ENCODE measurements at places on chromosomes 2 and 18. TPM values are rescaled to one million over a fixed set of nuclear protein-coding genes. Genes with fewer than 3 reads are reported as not detected.

GRCh38 chr2:23385351-23385747 is 370 bp downstream of the KLHL29 start:
- no peak for DNase-seq

- no peak for DNase-seq
Measured at GRCh38 chr2:11140492-11140891, 14.8 kb upstream of the SLC66A3 start.

DNA sequence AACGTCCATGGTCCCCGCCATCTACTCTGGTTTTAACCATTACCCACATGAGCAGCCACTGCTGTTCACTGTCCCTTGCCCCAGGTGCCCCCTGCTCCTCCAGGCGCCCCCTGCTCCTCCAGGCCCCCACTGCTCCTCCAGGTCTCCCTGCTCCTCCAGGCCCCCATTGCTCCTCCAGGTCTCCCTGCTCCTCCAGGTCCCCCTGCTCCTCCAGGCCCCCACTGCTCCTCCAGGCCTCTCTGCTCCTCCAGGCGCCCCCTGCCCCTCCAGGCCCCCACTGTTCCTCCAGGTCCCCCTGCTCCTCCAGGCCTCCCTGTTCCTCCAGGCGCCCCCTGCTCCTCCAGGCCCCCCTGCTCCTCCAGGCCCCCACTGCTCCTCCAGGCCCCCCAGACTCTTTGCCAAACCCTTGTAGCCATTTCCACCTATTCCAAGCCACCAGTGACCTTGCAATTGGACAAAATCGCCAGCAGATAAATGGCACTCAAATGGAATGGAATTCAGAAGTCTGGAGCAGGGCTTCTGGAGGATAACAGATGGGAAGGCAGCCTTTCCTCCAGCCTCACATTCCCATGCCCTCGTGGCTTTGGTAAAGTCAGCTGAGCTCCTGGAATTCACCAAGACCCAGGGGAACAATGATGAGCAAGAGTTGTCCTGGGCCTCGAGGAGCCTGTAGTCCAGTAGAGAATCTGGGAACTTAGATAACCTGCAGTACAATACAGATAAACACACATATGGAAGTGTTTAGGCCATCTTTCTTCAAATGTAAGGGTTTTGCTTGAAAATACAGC is 13.3 kb upstream of the RPL31 start:
- no peak for DNase-seq

GRCh38 chr2:101864426-101864825 is 127.3 kb upstream of the IL1R2 start:
- DNase-seq: no peak

CXCR1 gene
- 4.4 TPM for total RNA-seq

- no peak for DNase-seq
Measured at GRCh38 chr2:181483211-181483610, 26.0 kb downstream of the ITGA4 start.

RAB17 gene
- 6.4 TPM for total RNA-seq

PTCD3 gene
- total RNA-seq: 70.7 TPM

FARSB gene
- 11.1 TPM for total RNA-seq

DNA sequence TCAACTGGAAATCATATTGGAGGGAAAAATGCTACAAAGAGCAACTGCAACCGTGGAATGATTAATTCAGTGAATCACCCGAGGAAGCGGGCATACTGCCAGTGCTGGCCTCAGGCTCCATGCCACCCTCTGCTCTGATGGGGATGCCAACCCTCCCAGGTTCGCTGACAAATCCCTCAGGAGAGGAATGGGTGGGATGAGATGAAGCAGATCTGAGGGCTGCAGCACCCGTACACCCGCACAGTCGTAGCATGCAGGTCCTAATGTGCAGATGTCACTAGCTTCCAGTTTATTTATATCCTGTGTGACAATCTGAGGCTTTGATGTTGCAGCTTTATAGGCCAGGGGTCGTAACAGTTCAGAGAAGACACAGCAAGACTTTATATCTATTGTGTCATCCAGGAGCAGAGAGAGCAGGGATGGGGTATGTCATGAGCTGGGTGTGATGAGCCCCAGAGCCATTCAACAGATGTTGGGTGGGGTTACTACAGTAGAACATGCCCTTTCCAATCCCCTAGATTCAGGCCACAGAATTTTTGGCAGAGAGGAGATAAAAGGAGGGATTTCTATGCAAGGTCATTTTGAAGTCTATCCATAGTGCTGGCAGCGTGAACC is 44.6 kb downstream of the DPP4 start:
- DNase-seq: no peak

GRCh38 chr2:127185705-127186104 is 34.4 kb downstream of the CYP27C1 start:
- no peak for DNase-seq

DNA sequence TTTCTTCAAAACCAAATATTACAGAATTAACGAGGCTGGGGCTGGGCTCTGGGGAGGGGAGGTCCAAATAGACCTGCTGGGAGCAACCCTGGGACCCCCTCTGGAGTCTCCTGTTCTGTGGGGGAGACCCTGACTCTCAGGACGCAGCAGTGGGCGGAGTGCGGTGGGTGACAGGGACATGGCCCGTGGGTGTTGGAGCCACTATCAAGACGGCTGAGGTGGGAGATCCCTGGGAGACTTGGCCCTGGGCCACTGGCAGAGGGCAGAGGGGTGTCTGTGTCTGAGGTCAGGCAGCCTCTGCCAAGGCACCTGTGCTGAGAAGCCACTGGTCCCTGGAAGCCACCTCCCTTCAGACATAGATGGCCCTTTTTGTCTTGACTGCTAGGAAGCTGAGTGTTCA is 79.5 kb upstream of the CTDP1 start:
- DNase-seq: no peak

GCKR gene
- 1.8 TPM for total RNA-seq

GRCh38 chr2:218393750-218394290 is 5.8 kb upstream of the CTDSP1 start:
- DNase-seq: no peak

- no peak for DNase-seq
Measured at GRCh38 chr2:127052057-127052770, 54.7 kb downstream of the BIN1 start.

GRCh38 chr2:72543497-72544216 is 282.2 kb downstream of the EXOC6B start:
- no peak for DNase-seq

PFN4 gene
- total RNA-seq: 1.9 TPM

IL1RL2 gene
- total RNA-seq: 1.3 TPM

DNA sequence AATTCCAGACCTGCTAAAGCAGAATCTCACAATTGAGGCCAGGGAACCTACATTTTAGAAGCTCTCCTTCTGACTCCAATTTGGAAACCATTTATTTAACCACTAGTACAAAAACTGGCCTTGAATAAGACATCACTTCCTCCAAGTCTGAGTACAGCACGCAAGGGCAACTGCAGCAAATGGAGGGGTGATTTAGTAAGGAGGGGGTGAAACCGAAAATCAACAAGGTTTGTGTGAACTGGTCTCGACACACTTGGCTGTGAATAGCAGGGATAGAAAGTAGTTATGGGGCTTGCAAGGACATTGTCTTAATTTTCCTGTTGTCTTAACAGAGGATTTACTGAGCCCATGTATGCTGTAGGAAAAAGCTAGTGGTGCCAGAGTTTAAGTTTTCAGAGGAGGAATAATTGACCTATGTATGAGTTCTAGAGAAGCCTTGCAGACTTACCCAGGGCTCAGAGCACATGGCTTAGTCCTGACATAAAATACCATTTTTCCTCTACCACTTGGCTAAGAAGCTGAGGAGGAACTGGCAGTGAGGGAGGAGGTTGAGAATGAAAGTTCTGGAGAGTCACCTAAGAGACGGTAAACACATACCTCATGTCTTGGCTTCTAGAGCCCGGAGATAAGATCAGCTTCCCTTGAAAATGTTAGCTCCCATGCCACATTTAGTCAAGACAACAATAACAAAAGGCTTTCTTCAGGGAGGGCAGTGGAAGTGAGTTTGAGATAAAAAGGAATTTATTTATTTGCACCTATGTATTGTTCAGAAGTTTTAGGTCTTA is 114.8 kb downstream of the SMAD2 start:
- no peak for DNase-seq

GRCh38 chr2:104703669-104704068 is 150.2 kb upstream of the POU3F3 start:
- no peak for DNase-seq

GRCh38 chr2:8608411-8608954 is 73.4 kb upstream of the ID2 start:
- no peak for DNase-seq

DNA sequence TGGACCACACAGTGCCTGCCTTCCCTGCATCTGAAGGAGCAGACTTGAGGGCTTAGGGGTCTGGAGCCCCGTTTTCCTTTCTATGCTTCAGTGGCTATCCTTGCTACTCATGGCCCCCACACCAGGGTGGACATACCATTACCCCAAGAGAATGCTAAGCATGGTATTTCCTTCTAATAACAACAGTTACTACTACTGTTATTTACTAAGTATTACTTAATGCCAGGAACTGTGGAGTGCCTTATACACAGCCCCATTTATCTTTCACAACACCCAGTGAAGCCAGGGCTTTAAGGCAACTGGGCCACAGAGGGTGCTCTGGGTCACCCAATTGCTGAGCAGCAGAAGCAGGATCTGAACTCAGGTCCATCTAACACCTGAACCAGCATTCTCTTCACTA is 5.8 kb upstream of the PAX8 start:
- DNase-seq: no peak

PSMA8 gene
- not detected for total RNA-seq

- DNase-seq: no peak
Measured at GRCh38 chr18:35588995-35589394, 7.5 kb downstream of the GALNT1 start.

DNA sequence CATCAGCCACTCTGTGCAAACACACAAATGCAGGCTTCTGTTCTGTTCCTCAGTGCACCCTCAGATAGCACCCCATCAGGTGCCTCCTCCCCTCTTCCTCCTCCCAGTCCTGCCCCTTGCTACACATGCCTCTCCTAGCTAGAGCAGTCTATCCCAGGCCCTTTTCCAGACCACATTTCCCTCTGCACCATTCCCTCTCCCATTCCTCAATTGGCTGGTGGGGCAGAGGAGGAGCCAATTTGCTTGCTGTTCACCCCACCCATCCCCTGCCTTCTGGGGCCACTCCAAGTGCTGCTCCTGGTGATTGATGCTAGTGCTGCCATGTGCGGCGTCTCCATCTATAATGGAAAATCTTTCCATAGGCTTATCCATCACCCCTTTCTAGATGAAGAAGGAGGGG is 5.4 kb downstream of the CFAP65 start:
- no peak for DNase-seq

GREB1L gene
- 12.7 TPM for total RNA-seq

DNA sequence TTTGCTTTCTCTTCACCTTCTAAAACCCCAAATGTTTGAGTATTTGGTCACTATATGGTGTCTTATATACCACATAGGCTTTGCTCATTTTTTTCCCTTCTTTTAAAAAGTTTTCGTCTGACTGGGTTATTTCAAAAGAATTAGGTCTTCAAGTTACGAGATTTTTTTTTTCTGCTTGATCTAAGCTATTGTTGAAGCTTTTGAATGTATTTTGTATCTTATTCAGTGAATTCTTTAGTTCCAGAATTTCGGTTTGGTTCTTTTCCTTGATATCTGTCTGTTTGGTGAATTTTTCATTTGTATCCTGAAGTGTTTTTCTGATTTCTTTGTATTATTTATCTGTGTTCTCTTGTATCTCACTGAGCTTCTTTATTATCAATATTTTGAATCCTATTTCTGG is 93.5 kb downstream of the ARL6IP6 start:
- no peak for DNase-seq
